ENCODE measurements at places on chromosomes 5 and 9.

DNA sequence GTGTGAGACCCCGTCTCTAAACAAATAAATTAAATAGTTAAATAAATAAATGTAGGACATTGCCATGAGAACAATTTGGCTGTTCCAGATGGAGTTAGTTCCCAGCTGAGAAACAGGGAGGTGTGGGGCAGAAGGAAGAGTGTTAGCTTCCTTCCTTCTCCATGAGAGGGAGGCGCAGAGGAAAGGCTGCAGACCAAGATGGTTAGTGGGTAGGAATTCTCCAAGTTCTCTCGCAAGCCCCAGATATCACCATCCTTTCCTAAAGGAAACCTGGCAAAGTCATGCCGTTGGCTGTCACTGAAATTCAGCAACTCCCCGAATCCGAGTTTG is 33.1 kb upstream of the RAB14 start:
- no peak for DNase-seq

- DNase-seq, result no peak
Observed at GRCh38 chr5:86760661-86761060, 142.9 kb downstream of the COX7C start.

DNA sequence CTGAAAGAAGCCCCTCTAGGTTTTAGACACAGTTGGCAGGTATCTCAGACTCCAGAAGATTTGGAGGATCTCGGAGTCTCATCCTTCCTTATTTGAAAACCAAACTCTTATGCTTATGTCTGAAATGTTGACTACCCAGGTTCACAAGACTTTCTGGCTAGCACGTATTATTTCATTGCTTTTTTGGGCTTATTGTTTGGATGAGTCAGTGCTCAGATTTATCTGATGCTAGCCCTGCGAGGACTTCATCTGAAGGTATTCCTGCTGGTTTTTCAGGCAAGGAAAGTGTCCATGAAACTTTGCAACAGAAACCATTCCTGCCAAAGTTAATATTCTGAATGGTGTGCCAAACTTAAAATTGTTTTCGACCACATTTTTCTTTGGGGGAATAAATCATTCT is 8.5 kb downstream of the OSTF1 start:
- no peak for DNase-seq

DNA sequence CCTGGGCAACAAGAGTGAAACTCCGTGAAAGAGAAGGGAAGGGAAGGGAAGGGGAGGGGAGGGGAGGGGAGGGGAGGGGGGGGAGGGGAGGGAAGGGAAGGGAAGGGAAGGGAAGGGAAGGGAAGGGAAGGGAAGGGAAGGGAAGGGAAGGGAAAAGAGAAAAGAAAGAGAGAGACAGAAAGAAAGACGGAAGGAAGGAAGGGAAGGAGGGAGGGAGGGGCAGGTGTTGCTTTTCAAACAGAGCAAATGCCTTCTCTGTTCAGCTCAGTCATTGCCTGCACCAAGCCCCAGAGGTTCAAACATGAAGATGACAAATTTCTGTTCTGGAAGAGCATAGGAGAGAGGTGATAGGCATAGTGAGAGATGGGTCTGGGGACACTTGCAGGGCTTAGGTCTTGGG is 330.0 kb downstream of the DRD1 start:
- no peak for DNase-seq

Data from T-helper 2 cell (primary cell).